ENCODE measurements at places on chromosomes 2 and 18.

GRCh38 chr18:41714872-41715271 is 240.2 kb upstream of the PIK3C3 start:
- DNase-seq: no peak

- no peak for DNase-seq
Observed at GRCh38 chr18:6797171-6797570, 67.7 kb downstream of the ARHGAP28 start.

GRCh38 chr2:66110086-66110485 is 324.8 kb upstream of the MEIS1 start:
- no peak for DNase-seq

DNA sequence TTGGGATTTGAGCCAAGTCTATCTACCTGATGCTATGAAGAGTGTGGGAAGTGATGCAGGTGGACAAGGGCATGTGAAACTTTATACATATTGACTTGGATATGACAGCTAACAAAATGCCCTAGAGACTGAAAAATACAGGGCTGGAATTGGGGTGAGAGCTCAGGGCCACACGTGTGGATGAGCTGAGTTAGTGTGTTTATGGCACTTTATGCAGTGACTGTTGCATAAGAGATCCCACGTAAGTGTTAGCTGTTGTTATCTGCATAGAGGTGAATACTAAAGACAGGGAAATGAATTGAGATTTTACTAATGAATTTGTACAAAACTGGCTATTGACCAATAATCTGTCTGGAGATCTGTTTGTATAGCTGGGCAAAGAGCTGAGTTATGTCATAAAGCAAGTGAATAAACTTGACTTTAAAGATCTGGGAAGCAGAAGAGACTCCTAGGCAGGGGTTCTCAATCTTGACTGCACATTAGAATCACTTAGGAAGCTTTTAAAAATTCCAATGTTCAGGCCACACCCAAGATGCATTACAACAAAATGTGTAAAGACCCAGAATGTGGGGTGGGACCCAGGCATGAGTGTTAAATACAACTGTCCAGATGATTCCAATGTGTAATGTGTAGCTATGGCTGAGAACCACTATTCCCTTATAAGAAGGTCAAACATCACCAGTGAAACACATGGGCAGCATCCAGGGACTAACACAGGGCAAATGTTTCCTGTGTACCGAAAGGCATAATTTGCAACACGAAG is 74.2 kb upstream of the STK17B start:
- DNase-seq: peak; percentile 67

GRCh38 chr2:79971807-79972206 is 332.7 kb downstream of the LRRTM1 start:
- no peak for DNase-seq

- DNase-seq: no peak
Observed at GRCh38 chr18:41266616-41267015, 688.4 kb upstream of the PIK3C3 start.

DNA sequence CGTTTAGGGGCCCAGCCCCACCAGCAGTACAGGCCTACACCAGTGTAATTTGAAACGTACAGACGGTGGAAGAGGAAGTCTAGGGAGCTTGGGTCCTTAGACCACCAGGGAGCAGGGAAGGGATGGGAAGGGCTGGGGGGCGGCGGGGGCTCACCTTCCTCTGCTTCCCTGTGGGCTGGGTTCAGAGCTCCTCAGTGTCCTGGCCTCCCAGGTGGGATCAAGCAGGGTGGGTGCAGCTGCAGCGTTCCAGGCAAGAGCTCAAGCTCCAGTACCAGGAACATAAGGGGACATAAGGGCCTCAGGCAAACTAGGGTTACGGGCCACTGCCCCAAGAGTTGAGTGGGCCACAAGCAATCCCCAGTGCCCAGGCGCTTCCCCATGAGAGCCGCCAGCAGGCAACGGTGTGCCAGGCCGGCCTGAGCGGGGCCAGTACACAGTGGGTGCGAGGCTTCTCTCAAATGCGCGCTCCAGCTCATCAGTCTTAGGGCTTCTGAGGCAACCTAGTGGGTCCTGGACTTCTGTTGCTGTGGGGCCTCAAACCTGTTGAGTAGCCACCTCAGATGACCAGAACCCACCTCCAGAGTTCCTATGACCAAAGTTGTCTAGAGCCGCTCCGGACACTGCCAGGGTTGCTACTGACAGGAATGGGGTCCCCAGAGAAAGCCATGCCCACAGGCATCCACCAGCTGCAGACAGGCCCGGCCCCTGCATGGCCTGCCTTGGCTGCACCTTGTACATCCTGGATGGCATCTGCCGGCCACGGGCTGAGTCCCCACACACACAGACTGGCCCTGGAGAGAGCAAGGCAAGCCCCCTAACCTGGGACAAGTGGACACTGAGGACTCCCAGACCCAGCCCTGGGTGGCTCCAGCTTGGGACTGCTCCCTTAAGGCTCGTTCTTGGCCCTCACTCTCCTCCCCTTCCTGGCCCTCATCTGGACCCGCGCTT is 5.2 kb downstream of the ANKRD23 start:
- no peak for DNase-seq

- DNase-seq: no peak
Observed at GRCh38 chr2:46207591-46207990, 89.6 kb upstream of the EPAS1 start.

DNA sequence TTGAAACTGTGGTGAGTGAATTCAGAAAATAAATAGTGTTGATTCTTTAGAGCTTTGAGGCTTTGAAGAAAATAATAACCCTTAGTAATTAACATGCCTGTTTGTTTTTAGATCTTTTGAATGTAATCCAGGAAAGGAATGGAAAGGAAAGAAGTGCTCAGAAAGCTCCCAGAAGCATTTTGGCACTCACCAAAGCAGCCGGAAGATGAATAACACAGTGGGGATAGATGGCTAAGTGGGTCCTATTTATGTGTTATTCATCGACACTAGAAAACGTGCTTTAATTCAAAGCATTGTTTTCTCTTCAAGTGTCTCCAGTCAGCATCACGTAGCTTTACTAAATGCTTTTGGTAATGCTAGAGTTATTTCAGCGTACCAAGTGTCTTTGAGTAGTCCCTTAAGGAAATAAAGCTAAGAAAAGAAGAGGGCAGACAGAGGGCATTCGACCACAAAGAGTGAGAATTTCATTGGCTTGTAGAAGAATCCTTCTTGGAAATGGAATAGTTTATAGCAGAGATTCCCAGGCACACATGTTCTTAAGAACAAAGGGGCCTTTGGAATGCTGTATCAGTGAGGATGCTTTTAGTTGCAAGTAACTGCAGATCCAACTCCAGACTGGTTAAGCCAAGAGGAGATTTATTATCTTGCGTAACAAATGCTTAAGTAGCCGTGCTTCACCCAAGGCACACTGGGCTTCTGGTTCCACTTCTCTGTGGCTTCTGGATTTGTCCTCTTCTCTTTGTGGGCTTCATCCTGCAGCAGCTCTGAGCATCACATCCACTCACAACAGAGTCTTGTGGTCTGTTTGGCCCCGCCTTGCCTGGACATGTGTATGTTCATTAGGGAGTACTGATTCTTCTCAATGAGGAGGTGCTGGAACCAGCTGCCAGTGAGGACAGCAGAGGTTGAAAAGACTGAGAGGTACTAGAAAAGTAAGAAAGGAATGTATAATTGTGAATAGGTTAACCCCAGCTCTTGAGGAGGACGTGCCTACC is 63.6 kb upstream of the LTBP1 start:
- peak; percentile 84 for DNase-seq

DNA sequence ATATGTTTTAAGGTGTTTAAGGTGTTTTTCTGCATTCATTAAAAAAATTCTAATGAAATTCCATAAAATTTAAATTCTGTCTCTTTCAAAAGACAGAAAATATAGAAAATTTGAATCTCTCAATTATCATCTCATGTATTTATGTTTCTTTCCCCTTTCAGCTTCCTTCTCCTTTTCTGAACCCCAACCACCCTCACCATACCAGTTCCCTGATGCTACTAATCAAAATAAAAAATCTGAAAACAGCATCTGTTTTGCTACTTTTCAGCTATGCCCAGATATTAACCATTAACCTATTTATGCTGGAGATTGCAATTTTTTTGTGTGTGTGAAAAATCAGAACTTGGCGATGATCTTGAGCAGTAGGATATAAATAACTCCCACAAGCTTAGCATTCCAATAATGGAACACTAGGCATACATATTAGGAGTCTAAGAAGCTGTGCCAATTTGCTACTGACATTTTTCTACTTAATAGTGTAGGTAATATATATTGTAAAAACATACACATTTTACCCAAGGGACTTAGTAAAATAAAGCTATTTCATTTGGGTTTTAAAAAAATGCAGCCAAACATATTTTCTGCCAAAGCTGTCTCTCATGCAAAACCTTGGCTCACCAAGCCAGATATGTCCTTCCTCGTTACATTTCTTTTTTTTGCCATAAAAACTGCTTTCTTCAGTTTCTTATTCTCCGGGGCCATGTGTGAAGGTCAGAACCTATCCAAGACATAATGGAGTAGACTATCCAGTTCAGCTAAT is 32.6 kb upstream of the AGPS start:
- no peak for DNase-seq

GRCh38 chr2:150122871-150123613 is 364.4 kb downstream of the RND3 start:
- peak; percentile 51 for DNase-seq

DNA sequence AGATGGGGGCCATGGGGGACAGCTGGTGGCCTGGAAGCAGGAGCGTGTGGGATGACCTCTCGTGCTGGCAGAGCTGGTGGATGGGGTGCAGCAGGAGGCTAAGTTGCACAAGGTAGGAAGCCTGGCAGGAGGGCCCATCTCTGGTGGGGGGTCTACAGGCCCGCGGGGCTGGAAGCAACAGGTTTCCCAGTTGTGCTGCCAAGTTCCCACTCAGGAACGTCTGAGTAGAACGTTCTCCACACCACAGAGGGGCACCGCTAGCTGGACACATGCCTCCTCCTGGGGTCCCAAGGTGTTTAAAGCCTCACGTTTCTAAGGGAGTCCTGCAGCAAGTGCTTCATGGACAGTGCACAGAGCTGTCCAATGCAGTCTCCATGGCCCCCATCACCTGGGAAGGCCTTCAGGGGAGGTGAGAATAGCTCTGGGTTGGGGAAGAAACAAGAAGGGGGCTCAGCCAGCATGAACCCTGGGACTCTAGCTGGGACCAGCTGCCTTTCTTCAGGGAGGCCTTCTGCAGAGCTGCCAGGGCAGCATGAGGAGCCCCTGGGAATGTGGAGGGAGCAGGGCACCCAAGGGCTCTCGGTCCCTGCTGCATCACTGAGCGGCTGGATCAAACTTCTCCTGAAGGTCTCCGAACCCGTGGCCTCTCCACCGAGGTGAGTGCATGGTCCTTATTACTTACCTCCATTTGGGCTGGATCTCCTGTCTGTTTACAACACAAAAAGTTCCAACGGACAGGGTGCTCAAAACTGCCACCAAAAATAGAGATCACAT is 80.0 kb downstream of the TWIST2 start:
- DNase-seq: no peak

DNA sequence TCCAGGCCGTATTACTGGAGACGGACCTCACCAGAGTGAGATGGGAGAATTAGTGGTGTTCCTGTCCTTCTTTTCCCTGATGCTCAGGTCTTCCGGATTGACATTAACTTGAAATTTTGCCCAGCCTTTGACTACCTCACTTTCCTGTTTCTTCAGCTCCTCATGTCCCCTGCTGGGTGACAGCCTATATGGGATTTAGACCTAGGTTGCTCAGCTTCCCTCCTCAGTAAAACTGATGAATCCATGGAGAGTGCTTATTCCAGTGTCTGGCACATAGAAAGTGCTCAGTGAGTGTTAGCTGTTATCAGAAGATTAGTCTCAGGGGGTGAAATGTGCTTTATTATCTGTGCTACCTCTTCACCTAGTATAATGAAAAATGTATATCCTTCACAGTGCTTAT is 30.0 kb downstream of the CRIM1 start:
- DNase-seq: no peak

DNA sequence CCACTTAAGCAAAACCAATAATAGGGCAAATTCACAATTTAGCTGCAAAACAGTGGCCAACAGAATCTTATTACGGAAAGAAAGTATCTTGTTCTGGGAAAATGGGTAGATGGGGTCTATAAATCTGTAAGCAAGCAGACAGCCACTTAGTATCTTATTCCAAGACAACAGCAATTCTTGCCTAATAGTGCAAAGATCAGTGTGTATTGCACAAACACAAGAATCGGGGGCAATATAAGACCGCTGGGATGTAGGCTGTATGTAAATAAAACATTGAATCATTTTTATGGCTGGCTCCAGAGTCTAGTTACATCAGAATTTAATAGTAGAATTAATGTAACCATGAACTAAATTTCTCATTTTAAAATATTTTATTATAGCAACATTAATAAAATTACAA is 85.6 kb downstream of the FBXO15 start:
- DNase-seq: no peak

DNA sequence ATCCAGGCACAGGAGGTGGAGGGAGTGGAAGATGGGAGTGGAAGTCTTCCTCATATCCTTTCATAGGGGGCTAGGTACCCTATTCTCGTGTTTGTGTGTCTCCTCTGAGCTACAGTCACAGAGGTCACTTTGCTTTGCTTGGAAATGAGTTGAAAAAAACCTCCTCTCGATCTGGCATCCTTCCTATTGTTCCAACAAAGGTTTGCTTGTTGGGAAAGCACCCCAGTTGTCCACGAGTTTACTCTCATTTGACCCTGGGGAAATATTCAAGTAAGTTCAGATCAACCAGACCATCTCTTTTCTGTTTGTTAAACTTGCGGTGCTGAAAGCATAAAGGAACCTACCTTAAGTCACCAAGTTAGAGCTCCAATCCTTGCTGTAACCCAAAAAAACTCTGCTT is 59.3 kb downstream of the ARHGEF33 start:
- no peak for DNase-seq

GRCh38 chr18:36709315-36709714 is 119.5 kb downstream of the TPGS2 start:
- no peak for DNase-seq

GRCh38 chr18:62755946-62756345 is 40.6 kb downstream of the PHLPP1 start:
- no peak for DNase-seq

GRCh38 chr2:37984589-37984988 is 59.5 kb downstream of the RMDN2 start:
- no peak for DNase-seq
